ENCODE measurements at places on chromosomes 7 and 10. TPM values are rescaled to one million over a fixed set of nuclear protein-coding genes. Genes with fewer than 3 reads are reported as not detected.

- DNase-seq: no peak
Measured at GRCh38 chr7:87001214-87001613, 58.2 kb downstream of the ELAPOR2 start.

GRCh38 chr7:150363370-150363769 lies 5.3 kb upstream of the REPIN1 start:
- no peak for DNase-seq

HK1 gene
- total RNA-seq: 73.3 TPM

GRCh38 chr10:3548076-3548475 lies 236.9 kb downstream of the KLF6 start:
- DNase-seq: no peak

- DNase-seq: no peak
Measured at GRCh38 chr10:116017405-116017804, 255.6 kb downstream of the GFRA1 start.

MASTL gene
- 9.1 TPM for total RNA-seq

CCL24 gene
- 18.4 TPM for total RNA-seq

OPALIN gene
- not detected for total RNA-seq

GRCh38 chr10:124197371-124198124 lies 104.2 kb upstream of the CHST15 start:
- no peak for DNase-seq

JAKMIP3 gene
- total RNA-seq: 0.27 TPM

SEMA3A gene
- 1.7 TPM for total RNA-seq

GRCh38 chr10:50991456-50992355 lies 82.6 kb upstream of the PRKG1 start:
- peak; percentile 73 for DNase-seq

- no peak for DNase-seq
Measured at GRCh38 chr10:107544706-107545520, 380.4 kb upstream of the SORCS1 start.

- DNase-seq: peak; percentile 37
Measured at GRCh38 chr7:46568420-46569132, 647.5 kb upstream of the IGFBP3 start.

- peak; percentile 28 for DNase-seq
Measured at GRCh38 chr7:85750454-85750949, 563.6 kb upstream of the SEMA3D start.

GRCh38 chr7:44876393-44876792 lies 8.9 kb downstream of the PURB start:
- no peak for DNase-seq
